HAP-1 (cell line): ENCODE measurements at places on chromosomes 4 and X.

DNA sequence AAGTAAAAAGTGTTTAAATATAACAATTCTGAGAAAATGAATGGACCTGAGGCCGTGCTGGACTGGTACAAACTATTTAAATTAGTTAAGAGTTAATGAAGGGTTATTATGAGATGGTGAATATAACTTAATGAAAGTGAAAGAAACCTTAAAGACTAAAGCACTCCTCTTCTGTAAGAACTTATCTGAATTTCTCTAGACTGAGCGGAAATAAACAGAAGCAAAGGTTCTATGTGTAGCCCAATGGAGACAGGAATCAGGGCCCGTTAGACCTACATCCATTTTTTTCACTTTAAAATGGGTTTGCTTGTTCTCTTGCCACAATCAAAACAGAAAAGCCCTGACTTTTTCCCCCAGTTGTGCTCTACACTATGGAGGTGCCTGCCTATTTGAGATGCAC, 14.9 kb downstream of the AMMECR1 start:
- no peak for DNase-seq

DNA sequence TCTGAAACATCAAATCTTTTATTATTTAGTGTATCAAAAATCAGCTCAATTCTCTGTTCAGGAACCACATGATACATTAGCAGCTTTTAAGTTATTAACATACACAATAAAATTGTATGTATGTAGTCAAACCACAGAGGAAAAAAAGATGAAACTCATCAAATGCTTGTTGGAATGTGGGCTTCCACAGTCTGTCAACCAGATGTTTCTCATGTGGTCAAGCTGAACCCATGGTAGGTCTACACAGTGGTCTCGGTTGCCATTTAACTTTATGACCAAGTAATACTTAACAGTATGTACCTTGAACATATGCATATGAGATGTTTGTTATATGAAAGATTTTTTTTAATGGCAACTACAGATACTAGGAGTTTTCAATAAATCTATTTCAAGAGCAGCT, 427.8 kb downstream of the IL15 start:
- no peak for DNase-seq

DNA sequence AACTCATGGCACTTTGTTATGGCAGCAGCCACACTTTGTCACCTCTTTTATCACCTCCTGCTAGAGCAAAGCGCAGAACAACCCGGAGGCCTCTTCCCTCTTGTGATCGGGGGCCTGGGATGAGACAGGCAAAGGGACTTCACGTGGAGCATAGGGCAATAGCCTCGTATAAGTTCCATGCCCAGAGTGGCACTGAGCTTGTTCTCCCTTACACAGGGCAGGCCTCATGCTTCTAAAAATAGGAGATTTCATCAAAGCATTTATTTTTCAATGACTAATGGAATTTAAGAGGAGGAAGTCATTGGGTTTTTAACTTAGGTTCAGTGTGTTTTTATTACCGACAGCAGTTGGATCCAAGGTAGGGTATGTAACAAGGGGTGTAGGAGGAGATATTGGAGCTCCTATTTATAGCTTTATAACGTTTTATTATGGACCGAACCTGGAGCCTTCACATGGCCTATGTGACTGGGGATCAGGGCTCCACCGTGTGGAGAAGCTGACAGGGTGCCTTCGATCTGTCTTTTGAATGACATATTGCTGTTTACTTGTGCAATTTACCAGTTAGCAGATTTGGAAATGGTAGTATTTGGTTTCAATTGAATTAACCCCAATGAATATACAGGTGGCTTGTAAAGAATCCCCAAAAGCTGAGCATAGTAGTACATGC, 93.8 kb downstream of the SLC2A9 start:
- no peak for DNase-seq

GRCh38 chrX:12984603-12985319, 9.9 kb downstream of the TMSB4X start:
- DNase-seq = no peak

DNA sequence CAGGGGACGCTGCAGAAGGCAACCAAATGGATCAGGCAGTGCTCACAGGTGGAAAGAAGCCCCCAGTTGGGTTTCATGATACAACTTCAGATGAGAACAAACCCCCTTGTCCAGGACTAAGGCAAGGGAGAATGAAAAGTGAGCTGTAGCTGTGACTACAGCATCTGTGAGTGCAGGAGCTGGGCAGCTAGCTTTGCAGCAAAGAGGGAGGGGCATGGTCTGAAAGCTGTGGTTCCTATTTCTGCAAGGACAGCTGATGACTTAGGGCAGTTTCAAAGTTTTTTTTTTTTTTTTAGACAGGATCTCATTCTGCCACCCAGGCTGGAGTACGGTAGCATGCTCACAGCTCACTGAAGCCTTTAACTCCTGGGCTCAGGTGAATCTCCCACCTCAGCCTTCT, 1317.4 kb upstream of the DIAPH2 start:
- DNase-seq = no peak

DNA sequence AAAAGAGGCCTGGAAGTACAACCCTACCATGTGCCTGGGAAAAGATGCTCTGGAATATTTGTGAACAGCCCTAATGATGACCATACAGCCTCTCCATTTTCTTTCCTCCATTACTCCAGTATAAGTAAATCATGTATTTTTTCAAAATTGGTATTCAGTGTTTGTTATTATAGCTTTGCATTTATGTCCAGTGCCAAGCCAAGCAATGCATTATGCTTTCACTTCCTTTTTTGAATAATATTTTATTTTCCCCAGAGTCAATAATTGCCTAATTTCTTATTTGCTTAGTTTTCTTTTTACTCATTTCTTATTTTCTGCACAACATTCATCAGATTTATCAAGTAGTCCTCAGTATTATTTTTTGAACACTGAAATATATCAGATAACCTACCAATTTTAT, 49.3 kb upstream of the EOLA2 start:
- DNase-seq = no peak

GRCh38 chr4:65968831-65969558, 298.7 kb upstream of the EPHA5 start:
- peak; percentile 39 for DNase-seq

DNA sequence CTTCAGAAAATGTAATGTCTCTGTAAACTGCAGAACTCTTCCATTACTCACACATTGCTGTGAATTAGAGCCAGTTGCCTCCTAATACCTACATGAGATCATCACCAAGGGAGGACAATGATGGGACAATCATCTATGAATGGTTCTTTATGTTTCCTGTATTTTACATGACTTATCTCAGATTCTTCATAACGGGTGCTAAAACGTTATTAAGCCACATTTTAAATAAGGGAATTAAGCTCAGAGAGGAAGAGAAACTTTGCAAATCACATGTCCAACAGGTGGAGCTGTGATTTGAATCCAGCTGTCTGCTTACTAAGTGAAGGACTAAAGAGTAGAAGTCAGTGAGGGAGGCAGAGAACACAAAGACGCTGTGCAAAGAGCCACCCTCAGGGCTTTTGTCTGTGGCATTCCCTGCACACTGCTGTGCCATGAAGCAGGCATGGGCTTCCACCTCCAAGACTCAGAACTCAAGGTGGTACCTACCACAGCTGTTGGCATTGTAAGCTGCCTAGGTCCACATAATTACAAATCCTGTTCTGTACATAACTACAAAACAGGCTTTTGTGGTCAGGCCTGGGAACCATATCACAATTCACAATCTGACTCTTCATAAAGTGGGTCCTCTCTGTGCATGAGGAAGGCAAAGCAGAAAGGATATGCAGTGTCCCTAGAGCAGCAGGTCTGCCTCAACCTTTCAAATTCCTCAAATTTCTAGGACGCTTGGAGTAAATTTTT, 12.8 kb downstream of the TBC1D9 start:
- DNase-seq = peak; percentile 71

GRCh38 chrX:10486373-10486772, 134.0 kb downstream of the MID1 start:
- no peak for DNase-seq

DNA sequence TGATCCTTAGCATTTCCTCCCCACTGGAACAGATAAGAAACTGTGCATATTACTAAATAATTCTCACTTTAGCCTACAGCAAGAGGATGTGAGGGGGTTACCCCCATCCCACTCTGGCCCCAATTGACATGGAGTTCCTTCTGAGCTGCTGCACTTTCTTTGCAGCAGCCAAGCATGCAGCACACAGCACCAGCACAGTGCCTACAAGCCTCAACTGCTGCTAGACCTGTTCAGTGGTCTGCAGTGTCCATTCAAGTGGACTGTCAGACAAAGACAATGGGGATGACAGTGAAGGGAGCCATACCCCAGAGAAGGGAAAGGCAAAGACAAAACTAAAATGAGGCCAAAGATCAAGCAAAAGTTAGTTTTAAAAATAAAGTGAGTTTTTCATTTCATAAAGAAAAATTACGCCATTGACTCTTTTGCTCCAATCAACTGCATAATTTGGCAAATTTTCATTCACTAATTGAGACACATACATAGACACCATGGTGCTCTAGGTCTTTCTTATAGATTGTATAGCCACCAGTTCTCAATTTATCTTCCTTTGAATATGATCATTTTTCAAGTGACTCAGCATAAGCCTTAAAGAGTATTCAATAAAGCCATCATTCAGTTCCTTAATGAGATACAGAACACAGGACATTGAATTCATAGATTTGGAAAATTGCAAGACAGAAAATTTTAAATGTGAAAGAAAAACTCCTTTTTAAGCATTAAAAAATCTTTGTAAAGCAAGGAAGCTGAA, 410.6 kb downstream of the HNRNPD start:
- DNase-seq = peak; percentile 98

DNA sequence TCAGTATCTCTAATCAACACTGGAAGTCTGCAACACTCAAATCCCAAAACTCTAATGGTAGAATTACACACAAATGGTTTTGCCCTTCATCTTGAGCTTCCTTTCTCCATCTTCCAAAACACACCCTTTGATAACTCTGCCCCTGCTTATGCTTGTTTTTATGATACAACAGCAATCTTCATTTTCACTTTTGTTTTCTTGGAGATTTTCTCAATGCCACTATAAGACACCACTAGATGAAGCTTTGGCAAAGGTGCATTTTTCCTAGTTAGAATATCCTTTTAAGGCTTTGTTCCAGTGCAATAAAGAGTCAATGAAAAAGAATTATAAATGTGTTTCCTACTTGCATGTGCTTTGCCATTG, 472.4 kb upstream of the NWD2 start:
- no peak for DNase-seq

DNA sequence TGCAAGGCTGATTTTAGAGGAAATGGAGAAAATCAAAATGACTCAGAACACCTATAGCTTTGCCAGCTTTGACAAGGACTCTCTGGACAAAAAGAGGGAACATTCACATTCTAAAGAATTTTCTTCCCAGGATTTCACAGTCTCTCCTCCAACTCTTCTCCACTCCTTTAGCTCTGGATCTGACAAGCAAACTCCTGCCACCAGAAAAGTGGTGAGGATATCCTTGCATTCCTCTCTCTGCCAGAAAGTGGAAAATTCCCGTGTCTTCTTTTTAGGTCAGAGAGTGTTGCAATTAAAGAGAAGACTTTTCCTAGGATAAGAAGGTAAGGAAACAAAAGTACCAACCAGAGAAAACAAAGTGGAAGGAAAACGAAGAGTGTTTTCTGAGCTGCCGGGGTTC, 16.1 kb upstream of the PDGFRA start:
- DNase-seq = no peak

DNA sequence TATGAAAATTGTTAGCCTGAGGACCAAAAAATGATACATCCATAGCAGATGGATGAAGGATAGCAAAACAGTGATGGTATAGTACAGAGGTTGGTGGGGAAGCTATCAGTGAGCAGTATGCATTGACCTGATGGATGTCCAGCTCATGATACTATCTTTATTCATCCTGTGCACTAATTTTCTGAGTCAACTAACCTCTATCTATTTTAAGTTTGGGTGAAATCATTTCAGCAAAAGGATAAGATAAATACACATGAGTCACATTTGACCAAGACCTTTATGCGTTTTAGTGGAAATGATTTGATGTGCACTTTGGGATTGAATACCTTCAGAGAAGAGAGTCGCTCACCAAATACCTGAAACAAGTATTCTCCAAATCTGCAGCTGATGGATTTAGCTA, 351.0 kb upstream of the NR3C2 start:
- no peak for DNase-seq

GRCh38 chrX:23317799-23318724, 16.6 kb upstream of the PTCHD1 start:
- peak; percentile 28 for DNase-seq

GRCh38 chr4:105767579-105767978, 59.0 kb downstream of the GSTCD start:
- DNase-seq = no peak

DNA sequence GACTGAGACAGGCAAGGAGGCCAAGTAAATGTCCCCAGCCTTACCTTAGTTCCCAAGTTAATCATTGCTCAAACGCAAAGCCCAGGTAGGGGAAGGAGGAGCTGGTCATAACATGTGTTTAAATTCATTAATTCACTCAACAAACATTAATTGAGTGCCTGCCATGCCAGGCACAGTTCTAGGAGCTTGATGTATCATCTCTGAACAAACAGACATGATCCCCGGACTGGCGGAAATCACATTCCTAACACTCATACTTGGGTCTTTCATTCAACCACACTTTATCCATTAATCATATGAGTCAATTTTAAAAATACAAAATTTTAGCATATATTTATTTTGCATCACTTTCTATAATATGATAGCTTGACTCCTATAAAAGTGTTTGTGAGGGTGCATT, 335.3 kb upstream of the NOCT start:
- no peak for DNase-seq

DNA sequence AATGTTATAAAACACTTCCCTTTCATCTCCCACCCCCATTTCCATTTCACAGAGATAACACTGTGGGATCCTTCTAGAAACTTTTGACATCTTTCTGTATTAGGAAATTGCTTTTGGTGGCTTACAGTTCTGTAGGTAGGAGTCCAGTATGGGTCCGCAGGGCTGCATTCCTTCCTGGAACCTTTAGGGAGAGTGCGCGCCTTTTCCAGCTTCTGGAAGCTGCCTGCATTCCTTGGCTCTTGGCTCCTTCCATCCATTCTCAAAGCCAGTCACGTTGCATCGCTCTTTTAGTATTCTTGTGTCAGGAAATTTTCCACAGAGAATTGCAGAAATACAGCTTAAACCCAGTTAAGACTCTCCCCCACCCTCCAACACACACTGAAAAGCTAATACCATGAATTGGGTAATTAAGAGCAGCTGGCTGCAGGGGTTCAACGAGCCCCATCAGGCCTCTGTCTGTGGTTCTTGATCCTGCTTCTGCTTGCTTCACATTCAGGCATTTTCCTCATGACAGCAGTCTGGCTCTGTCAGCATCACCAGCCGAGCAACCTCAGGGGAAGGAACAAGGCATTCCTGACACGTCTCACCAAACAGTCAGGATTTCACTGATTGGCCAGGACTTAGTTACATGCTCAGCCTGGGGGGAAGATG, 48.8 kb downstream of the SEPTIN11 start:
- DNase-seq = no peak

DNA sequence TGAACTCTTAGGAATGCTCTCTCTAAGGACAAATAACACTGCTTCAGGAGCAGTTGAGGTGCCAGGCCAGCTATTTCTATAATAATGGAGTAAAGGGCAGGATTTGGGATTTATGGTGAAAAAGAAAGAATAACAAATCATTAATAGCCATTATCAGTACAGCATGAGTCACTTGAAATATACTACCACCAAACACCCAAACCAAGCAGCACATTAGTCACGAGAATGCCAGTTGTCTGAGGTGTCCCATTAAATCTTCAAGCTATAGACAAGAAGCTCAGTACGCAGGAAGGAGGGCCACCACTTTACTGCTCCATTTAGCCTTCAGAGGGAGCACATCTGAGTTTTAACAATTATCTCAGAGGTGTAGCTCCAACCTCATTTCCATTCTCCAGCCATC, 106.8 kb upstream of the MAGEA10 start:
- DNase-seq = no peak

- DNase-seq = no peak
These were observed 30.7 kb upstream of the KIAA0232 start for GRCh38 chr4:6751611-6752485.
